ENCODE measurements at places on chromosomes 5 and 9. TPM values are rescaled to one million over a fixed set of nuclear protein-coding genes. Genes with fewer than 3 reads are reported as not detected.

GRCh38 chr5:109406719-109407118, 3.1 kb downstream of the PJA2 start:
- no peak overlapping the region for H3K27ac ChIP-seq
- H3K4me3 ChIP-seq: no peak overlapping the region
- peaks cover 24% of the 10 kb centered on the region for H3K4me1 ChIP-seq
- DNase-seq: no peak
- no peaks in the 10 kb centered on the region for H3K27me3 ChIP-seq
- no peaks in the 10 kb centered on the region for H3K36me3 ChIP-seq

DNA sequence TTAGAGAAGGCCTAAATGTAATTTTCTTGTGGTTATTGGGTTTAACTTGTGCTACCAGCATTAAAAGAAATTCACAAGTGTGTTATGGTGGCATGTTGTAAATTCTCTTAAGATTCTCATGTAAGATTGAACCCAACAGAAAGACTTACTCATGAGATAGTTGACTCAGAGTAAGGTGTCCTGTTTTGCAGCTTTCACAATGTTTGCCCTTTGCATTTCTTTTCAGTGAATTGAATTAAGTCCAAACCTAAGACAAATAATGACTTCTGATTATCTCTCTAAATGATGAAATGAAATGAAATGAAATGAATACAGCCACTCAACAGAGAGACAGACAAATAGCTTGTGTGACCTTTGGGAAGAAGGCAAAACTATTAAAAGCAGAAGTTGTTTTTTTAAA, 1696.9 kb upstream of the WWC1 start:
- no peaks in the 10 kb centered on the region for H3K27me3 ChIP-seq
- no peak for DNase-seq
- no peak overlapping the region for H3K27ac ChIP-seq

Gene ADAMTS6
- total RNA-seq: 2.2 TPM

DNA sequence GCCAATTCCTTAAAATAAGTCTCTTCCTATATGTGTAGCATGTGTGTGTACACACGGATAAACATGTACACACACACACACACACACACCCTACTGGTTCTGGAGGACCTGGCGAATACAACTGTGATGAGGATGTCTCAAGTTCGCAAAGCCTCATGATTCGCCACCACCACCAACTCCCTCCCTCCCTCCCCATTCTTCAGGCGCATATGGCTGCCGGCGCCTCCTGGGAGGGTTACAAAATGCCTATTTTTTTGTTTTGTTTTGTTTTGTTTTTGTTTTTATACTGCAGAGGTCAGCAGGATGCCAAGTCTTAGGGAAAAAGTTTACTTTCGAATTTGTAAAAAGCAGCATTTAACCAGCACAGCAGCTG, 88.0 kb downstream of the DAP start:
- no peaks in the 10 kb centered on the region for H3K27me3 ChIP-seq
- H3K36me3 ChIP-seq: no peaks in the 10 kb centered on the region
- H3K27ac ChIP-seq: no peak overlapping the region
- H3K4me3 ChIP-seq: no peak overlapping the region

DNA sequence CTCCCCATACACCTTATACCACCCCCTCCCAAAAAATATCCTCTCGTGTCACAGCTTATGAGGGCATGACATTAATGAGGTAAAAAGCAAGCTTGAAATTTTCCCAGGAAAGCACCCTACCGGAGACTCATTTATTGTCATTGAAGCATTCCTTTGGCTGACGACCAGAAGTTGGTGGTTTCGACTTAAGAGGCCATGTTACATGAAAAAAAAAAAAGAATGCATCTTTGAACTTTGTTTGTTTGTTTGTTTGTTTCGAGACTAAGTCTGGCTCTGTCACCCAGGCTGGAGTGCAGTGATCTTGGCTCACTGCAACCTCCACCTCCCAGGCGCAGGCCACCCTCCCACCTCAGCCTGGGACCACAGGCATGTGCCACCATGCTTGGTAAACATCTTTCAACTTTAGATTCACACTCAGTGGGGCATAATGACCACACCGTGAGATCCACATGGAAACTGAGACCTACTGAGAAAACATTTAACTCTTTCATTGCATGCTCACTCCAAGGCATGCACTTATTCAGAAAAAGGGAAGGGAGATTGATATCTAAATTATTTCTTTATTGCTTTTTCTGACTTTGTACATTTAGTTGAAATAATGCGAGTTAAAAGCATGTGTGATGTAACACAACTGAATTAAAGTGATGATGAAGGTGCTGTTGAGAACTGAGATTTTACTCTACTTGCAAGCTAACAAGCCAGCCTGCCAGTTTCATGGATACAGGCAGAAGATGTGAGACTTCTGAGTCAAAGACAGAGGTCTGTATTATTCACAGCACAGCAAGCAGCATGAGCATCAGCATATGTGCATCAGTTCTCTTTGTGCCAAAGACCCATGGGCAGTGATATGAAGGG, 5.1 kb upstream of the RAB14 start:
- H3K4me1 ChIP-seq: no peaks in the 10 kb centered on the region
- no peak overlapping the region for H3K27ac ChIP-seq
- H3K36me3 ChIP-seq: no peaks in the 10 kb centered on the region
- DNase-seq: no peak
- no peaks in the 10 kb centered on the region for H3K27me3 ChIP-seq

- H3K27ac ChIP-seq: no peak overlapping the region
- no peak for DNase-seq
- H3K36me3 ChIP-seq: no peaks in the 10 kb centered on the region
These were observed 78.9 kb downstream of the TRPM3 start for GRCh38 chr9:71042448-71042990.

DNA sequence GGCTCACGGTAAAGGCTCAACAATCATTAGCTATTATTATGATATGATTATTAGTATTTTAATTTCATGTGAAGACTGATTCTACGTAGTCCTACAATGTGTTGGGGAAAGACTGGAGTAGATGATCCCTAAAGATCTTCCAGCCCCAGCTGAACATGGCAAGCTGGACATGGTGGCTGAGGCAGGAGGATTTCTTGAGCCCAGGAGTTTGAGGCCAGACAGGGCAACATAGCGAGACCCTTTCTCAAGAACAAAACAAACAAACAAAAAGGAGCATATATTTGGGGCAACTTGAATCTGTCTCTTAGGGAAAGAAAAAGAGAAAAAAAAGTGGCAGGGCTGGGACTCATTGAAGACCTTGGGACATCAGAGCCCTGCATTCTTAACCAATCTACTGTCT, 16.2 kb upstream of the FAT2 start:
- H3K27ac ChIP-seq: no peak overlapping the region
- no peaks in the 10 kb centered on the region for H3K36me3 ChIP-seq
- no peak for DNase-seq
- no peaks in the 10 kb centered on the region for H3K27me3 ChIP-seq
- H3K4me1 ChIP-seq: no peaks in the 10 kb centered on the region

- H3K36me3 ChIP-seq: no peaks in the 10 kb centered on the region
- H3K4me3 ChIP-seq: no peak overlapping the region
- H3K27me3 ChIP-seq: no peaks in the 10 kb centered on the region
- no peak for DNase-seq
These were observed 97.5 kb downstream of the RFK start for GRCh38 chr9:76296561-76297310.

DNA sequence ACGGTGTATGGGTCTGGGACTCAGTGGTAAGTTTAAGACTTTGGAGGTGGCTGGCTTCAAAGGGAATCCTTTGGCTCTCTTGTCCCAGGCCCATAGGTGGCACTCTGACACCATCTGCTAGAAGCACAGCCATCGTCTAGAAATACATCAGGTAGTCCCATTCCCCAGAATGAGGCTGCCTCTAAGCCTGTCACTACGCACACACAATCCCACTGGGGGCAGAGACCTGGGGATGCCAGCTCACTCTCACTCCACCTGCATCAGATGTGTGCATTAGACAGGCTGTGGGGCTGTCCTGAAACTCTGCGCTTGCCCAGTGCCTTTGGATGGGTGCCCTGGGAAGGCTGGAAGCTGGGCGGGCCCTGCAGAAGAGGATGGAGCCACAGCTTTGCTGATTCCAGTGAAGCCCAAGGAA, 127.5 kb upstream of the PANK3 start:
- H3K36me3 ChIP-seq: no peaks in the 10 kb centered on the region
- H3K27ac ChIP-seq: no peak overlapping the region
- H3K4me1 ChIP-seq: no peaks in the 10 kb centered on the region
- no peak for DNase-seq
- H3K4me3 ChIP-seq: no peak overlapping the region
- no peaks in the 10 kb centered on the region for H3K27me3 ChIP-seq

Gene PCDHGB4
- 3.1 TPM for total RNA-seq

DNA sequence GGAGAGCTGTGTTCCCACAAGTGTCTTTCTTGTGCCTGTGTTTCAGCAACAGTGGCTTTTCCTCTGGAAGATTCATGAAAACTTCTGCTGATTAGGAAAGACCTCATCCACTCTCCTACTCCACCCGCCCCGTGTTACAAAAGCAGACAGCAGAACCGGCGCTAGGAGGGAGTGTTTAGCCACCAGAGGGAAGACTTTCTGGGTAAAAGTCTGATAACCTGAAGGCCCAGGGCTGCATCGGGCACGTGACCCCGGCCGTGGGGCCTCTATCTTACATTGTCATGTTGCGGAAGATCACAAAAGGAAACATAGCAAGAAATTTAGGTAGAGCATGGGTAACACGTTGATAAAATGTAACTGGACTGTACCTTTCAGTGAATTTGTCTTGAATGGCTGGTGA, 32.0 kb upstream of the DMRT2 start:
- H3K27me3 ChIP-seq: no peaks in the 10 kb centered on the region
- peak; percentile 40 for DNase-seq
- no peak overlapping the region for H3K4me3 ChIP-seq
- H3K36me3 ChIP-seq: no peaks in the 10 kb centered on the region
- no peaks in the 10 kb centered on the region for H3K4me1 ChIP-seq

GRCh38 chr9:126830827-126831226, 26.0 kb downstream of the ZBTB43 start:
- H3K4me1 ChIP-seq: peaks cover 2% of the 10 kb centered on the region
- H3K4me3 ChIP-seq: no peak overlapping the region
- DNase-seq: no peak
- peaks cover 21% of the 10 kb centered on the region for H3K36me3 ChIP-seq

DNA sequence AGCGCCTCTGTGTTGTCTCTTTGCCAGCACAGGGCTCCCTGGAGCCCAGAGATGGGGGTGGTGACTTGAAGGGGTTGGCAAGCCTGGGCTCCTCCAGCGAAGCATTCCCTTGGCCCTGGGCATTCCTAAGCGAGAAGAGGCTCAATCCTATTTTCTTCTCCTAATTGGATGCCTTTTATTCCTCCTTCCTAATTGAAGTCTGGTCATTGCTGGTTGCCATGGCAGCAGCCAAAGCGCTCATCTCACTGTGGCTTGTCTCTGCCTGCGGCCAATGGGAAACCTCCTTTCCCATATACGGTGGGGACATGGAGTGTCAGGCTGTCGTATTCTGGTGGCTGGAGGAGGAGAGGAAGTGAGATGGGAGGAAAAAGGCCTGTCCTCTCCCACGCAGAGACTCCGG, 52.3 kb upstream of the RARS1 start:
- H3K27me3 ChIP-seq: no peaks in the 10 kb centered on the region
- H3K4me3 ChIP-seq: no peak overlapping the region
- H3K27ac ChIP-seq: no peak overlapping the region
- DNase-seq: no peak
- no peaks in the 10 kb centered on the region for H3K4me1 ChIP-seq

DNA sequence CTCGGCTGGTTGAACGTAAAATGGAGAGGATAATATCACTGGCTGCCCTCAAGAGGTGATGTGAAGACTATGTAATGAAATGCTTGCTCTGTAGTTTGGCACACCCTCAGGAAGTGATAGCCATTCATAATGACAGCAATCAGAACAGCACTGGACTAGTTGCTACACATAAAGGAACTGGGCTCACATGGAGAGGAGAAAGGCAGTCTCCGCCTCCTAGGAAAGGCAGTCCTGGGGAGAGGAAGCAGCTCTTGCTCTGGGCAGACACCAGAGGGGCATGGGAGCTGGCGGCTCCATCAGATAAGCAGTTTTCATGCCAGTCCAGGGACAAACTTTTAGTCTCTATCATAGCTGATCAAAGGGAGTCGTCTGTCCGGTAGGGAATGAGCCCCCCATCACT, 46.9 kb downstream of the ARHGEF37 start:
- H3K27me3 ChIP-seq: no peaks in the 10 kb centered on the region
- no peaks in the 10 kb centered on the region for H3K4me1 ChIP-seq
- DNase-seq: no peak
- no peak overlapping the region for H3K27ac ChIP-seq
